A673 (cell line): ENCODE measurements at places on chromosomes 2 and 18.

- peak; percentile 26 for DNase-seq
Observed at GRCh38 chr18:24534737-24535136, 74.3 kb downstream of the HRH4 start.

DNA sequence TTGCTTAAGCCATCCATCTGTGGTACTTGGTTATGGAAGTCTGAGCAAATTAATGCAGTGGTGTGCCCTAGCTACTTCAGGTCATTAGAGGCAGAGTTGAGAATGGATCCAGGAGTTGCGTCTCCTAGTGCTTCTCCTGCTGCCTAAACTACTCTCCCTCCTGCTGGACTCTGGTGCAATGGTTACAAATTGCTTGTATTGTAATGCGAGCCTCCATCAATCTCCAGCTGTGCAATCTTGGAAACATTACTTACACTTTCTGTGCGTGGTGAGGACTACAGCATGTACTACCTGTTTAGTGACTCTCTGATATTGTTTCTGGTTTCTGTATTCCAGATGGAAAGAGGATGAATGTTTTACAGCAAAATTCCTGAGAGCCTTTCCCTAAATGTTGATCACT, 119.0 kb upstream of the CYRIA start:
- peak; percentile 44 for DNase-seq

DNA sequence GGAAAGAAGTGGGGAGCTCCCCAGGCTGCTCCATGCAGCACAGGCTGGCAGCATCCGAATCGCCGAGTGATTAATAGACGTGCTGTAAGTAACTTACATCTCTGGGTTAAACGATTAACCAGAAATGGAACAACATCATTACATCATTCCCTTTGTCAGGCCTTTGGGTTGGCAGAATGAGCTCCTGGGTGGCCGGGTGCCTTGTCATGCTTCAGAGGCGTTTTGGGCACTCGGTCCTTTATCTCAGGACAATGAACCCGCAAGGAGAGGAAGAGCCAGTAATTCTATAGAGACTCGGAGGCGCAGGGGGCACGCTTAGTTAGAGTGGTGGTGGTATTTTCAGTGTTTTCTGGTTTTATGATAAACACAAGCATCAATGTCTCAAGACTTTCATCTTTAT, 146.9 kb upstream of the TPO start:
- DNase-seq: no peak

DNA sequence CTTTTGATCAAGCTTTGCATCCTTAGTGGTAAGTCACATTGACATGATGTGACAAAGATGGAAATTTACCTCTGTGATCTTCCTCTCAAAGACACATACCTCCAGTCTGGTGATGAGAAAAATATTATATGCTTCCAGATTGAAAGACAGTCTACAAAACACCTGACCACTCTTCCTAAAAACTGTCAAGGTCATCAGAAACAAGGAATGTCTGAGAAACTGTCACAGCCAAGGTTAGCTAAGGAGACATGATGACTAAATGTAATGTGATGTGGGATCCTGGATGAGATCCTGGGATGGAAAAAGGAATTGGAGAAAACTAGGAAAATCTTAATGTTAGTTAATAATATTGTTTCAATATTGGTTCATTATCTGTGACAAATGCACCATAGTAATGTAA, 226.6 kb upstream of the ST6GAL2 start:
- DNase-seq: no peak

- DNase-seq: no peak
Observed at GRCh38 chr18:73835039-73835438, 312.6 kb downstream of the FBXO15 start.

DNA sequence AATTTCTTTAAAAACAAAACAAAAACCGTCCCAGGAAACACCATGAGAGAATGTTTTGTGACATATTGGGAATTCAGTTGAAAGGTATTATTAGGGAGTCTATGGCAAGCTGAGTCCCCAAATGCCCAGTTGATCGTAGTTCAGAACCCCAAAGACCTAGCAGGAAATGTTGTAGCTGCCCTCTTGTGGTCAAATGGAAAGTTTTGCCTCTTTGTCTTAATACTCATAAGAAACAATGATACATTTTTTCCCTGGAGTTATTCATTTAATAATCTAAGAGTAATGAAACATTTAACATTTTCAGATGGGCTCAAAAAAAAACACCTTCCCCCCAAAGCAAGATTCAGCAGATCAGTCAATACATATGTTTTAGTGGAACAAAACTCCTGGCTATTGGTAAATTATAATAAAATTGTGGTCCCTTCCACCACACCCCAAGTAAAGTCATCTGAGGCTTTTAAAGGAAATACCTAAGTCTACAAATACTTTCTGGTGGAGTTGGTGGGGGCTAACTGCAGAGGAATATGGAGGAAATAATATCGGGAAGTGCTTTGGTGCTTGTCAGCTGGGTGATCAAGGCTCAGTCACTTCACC, 37.8 kb upstream of the EFEMP1 start:
- DNase-seq: peak; percentile 54

- DNase-seq: no peak
Observed at GRCh38 chr2:190478572-190479195, 55.8 kb downstream of the NEMP2 start.

DNA sequence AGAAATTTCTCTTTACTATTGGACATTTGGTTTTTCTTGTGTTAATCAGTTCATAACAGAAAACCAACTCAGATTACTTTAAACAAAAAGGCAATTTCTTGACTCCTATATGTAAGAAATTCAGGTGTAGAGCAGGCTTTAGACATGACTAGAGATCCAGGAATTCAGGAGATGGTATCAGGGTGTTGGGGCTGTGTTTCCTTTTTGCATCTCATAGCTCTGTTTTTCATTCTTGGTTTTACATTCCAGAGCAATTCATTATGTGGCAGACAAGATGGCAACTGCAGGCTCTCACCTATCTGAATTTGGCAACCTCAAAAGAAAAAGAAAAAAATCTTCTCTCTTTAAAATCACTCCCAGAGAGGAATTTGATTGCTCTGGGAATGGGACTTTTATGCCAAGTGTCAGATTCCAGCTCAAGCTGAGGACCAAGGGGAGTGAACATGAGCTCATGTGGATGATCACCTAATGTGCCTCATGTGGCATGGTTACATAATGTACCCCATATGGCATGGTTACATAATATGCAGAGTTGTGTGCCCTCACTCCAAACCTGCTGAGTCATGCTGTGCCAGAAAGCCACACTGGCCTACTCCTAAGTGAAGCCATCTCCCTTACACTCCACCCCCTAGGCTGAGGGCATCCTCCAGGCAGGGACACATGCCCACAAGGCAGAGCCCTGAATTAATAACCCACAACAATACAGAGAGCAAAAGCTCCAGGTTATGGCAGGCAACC, 282.7 kb downstream of the MBD2 start:
- peak; percentile 4 for DNase-seq
